Activated CD4-positive, alpha-beta T cell treated with anti-CD3 and anti-CD28 coated beads for 36 hours (primary cell): ENCODE measurements at places on chromosomes 3 and 15.

DNA sequence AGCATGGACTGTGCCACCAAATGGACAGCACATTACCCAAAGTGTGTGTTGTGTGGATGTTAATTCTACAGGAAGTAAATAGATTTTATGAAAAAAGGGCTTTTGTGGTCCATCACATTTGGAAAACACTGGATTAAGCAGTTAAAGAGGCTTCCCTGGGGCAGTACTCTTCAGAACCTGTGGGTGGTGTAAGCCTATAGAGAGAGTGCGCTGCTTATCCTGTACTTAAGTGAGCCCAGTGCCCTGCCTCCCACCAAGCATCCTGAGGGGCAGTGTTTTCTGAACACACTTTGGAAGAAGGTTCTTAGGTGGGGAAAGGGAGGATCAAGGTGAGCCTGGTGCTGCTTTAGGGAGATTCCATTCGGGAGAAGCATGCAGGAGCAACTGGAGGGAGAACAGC is 10.9 kb downstream of the TTLL3 start:
- no peak for DNase-seq

GRCh38 chr3:120441776-120442175 is 9.0 kb downstream of the FSTL1 start:
- DNase-seq = no peak

GRCh38 chr3:69413551-69414207 is 27.8 kb upstream of the FRMD4B start:
- DNase-seq = no peak

DNA sequence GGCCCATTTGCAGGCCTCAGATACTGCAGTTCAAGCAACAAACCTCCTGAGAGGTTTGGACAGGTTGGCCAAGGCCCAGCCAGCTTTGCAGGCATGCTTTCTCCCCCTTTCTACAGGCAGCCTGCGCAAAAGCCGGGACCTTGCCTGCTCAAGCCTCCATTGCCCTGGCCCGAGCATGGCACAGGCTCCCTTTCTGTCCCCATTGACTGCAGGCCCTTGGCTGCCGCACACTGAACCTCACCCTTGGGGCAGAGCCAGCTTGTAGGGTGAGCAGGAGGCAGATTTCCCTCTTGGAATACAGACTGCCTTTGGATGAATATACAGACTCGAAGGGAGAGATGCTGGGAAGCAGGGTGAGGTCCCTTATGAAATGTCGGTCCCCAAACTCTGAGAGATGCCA is 461.7 kb upstream of the PROK2 start:
- DNase-seq = no peak

- no peak for DNase-seq
Observed at GRCh38 chr3:56136514-56136913, 331.8 kb downstream of the ERC2 start.

- DNase-seq = no peak
Observed at GRCh38 chr15:74800559-74801094, 12.0 kb upstream of the LMAN1L start.

- DNase-seq = no peak
Observed at GRCh38 chr3:24351779-24352469, 142.7 kb downstream of the THRB start.

- DNase-seq = no peak
Observed at GRCh38 chr3:134339913-134340312, 34.3 kb downstream of the AMOTL2 start.

- DNase-seq = no peak
Observed at GRCh38 chr3:61718565-61718964, 157.2 kb downstream of the PTPRG start.
